Small intestine (tissue), 16 donors: ENCODE measurements at places on chromosomes 3 and 15. TPM values are rescaled to one million over a fixed set of nuclear protein-coding genes. Genes with fewer than 3 reads are reported as not detected.
A peak's percentile ranks its signal among the peaks of the same experiment; 100 is the strongest.

ABHD17C gene
- polyA plus RNA-seq = 37.3 TPM

DNA sequence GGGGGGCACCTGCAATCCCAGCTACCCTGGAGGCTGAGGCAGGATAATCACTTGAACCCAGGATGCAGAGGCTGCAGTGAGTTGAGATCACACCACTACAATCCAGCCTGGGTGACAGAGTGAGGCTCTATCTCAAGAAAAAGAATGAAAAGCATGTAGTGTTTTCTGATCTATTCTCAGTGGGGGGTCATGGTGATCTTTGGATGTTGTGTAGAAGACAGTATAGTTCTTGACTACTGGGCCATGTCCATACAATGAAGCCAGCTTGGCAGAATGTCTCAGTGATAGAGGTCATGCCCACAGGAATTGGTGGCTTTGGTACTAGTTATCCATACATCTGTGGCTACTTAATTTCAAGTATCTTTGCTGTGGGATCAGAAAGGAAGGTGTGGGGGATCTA lies 26.8 kb upstream of the NANOGP8 start:
- DNase-seq = no peak
- no peaks in the 10 kb centered on the region for H3K36me3 ChIP-seq
- H3K27me3 ChIP-seq = no peaks in the 10 kb centered on the region
- H3K27ac ChIP-seq = no peak overlapping the region

GRCh38 chr15:89828281-89829145 lies 13.9 kb upstream of the ANPEP start:
- DNase-seq = no peak
- no peak overlapping the region for H3K27ac ChIP-seq
- H3K36me3 ChIP-seq = peaks cover 20% of the 10 kb centered on the region
- H3K4me1 ChIP-seq = peaks cover 20% of the 10 kb centered on the region
- H3K27me3 ChIP-seq = no peaks in the 10 kb centered on the region

- no peak overlapping the region for H3K4me3 ChIP-seq
- H3K27me3 ChIP-seq = no peaks in the 10 kb centered on the region
- no peak for DNase-seq
Observed at GRCh38 chr3:141960731-141961130, 84.3 kb downstream of the ATP1B3 start.

DNA sequence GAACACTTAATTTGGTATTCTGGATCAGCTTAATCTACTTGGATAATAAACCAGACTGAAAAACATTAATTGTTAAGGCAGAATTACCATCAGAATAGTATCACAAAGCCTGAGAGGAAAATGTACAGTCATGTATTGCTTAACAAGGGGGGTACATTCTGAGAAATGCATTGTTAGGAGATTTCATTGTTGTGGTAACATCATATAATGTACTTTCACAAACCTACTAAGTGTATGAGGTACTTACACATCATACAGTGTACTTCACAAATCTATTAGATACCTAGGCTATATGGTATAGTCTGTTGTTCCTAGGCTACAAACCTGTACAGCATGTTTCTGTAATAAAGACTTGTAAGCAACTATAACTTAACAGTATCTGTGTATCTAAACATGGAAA lies 68.2 kb downstream of the NBEAL2 start:
- H3K27me3 ChIP-seq = no peaks in the 10 kb centered on the region
- no peak overlapping the region for H3K4me3 ChIP-seq
- peaks cover 35% of the 10 kb centered on the region for H3K36me3 ChIP-seq
- H3K27ac ChIP-seq = no peak overlapping the region
- DNase-seq = no peak

DNA sequence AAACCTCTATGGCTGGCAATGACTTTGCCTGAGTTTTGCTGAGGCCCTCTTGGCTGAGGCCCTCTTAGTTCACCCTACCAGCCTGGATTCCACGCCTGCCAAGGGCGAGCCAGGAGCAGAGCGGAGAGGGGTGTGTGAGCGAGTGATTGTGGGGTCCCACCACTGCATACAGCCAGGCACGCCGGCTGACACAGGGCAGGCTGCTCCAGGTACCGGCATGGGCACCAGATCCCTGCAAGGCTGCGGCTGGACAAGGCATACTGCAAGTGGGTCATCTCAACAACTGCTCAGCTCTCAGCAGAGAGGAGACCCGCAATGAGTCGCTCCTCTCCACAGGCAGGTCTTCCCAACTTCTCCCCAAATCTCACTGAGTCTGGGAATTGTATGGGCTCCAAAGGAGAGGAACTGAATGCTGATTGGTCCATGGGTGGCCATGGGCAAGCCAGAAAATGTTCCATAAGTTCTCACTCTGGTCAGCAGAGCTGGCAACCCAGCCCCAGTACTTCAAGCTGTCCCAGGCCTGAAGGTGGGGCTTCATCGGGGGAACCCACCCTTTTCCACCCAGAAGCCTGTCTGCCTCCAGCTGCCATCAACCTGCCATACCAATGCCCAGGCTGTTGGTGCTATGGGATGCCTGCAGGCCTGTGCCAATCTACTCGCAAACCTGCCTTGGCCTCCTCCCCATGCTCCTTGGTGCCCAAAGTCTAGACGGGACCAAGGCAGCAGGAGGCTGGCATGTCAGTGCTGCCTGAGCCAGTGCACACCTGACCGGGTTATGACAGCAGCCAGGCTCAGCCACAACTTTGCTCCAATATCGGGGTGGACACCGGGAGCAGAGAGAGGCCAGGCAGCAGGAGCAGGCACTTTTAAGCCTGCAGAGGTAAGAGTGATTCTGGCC lies 1273.6 kb upstream of the GBE1 start:
- H3K27me3 ChIP-seq = no peaks in the 10 kb centered on the region
- H3K27ac ChIP-seq = no peak overlapping the region
- no peak overlapping the region for H3K4me3 ChIP-seq
- H3K4me1 ChIP-seq = no peaks in the 10 kb centered on the region
- DNase-seq = no peak

GRCh38 chr3:184314700-184315542 lies 515 bp downstream of the EIF4G1 start:
- peaks cover 6% of the 10 kb centered on the region for H3K36me3 ChIP-seq
- DNase-seq = peak; percentile 73
- peak overlapping the region; percentile 92 for H3K4me3 ChIP-seq
- peaks cover 15% of the 10 kb centered on the region for H3K4me1 ChIP-seq
- no peaks in the 10 kb centered on the region for H3K27me3 ChIP-seq

GRCh38 chr15:92429378-92430068 lies 35.8 kb downstream of the ST8SIA2 start:
- no peaks in the 10 kb centered on the region for H3K27me3 ChIP-seq
- no peak overlapping the region for H3K27ac ChIP-seq
- no peak for DNase-seq
- H3K4me3 ChIP-seq = no peak overlapping the region
- no peaks in the 10 kb centered on the region for H3K4me1 ChIP-seq
- H3K36me3 ChIP-seq = no peaks in the 10 kb centered on the region

GRCh38 chr3:177683586-177683985 lies 486.3 kb upstream of the TBL1XR1 start:
- no peaks in the 10 kb centered on the region for H3K36me3 ChIP-seq
- H3K27ac ChIP-seq = no peak overlapping the region
- H3K27me3 ChIP-seq = no peaks in the 10 kb centered on the region
